ENCODE measurements at places on chromosomes 6 and 20.

- DNase-seq, result no peak
These were observed 37.0 kb downstream of the VSTM2L start for GRCh38 chr20:37939701-37940560.

DNA sequence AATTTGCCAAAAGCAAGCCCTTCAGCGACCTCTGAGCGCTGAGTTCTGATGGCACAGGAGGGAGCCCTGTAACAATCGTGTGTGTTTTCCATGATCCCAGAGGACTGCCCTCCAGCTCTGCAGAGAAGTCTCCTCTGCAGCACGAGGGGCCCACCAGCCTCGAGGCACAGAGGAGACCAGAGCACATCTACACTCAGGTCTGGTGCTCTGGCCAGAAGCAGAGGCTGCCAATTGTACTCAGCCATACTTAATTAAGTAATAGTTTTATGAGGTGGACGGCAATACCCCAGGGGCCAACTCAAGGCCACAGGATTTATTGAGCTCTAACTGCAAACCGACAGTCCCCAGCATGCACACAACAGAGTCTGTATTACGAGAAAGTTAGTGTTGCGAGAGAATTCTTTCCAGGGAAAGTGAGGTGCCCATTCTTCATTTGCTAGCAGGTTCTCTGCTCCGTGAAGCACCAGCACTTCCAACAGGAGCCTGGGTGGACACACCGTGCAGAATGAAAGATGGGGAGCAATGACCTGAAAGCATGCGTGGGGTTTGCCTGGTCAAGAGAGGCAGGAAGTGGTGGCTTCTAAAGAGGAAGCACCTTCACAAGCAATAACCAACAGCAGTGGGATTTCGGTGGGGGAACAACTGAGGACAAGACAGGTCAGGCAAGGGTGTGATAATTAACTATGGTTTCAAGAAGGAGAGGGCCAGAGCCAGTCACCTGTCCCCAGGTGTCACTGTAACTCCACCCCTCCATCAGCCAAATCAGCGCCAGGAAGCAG, 92.8 kb upstream of the FOXC1 start:
- DNase-seq, result no peak

GRCh38 chr6:37011656-37012378, 6.4 kb downstream of the FGD2 start:
- DNase-seq, result no peak

DNA sequence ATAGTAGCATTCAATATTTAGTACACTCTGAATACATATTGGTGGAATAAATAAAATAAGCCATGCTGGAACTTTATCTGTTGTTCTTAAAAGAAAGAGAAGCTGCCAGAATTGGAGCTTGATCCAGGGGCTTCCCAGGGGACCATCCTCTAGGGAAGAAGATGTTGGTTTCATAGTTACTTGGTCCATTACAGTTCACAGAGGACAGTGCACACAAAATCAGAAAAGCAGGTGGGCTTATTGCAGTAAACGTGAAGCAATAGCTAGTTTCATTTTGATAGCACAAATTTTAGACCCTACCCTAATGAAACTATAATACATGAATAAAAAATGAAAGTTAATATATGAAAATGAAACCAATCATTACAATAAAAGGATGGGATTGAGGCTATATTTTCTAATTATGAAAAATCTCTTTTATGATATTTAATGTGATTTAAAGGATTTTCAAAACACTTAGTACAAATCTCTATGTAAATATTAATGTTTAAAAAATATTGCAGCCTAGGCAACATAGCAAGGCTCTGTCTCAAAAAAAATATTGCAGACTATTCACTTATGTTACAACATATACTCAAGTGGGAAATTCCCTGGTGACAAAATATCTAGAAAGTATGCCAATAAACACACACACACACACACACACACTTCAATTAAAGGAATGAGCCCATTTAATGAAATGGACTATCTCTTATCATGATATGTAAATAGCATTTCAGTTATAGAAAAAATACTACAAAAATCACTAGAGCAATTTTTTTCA, 227.0 kb upstream of the MARCKS start:
- no peak for DNase-seq

DNA sequence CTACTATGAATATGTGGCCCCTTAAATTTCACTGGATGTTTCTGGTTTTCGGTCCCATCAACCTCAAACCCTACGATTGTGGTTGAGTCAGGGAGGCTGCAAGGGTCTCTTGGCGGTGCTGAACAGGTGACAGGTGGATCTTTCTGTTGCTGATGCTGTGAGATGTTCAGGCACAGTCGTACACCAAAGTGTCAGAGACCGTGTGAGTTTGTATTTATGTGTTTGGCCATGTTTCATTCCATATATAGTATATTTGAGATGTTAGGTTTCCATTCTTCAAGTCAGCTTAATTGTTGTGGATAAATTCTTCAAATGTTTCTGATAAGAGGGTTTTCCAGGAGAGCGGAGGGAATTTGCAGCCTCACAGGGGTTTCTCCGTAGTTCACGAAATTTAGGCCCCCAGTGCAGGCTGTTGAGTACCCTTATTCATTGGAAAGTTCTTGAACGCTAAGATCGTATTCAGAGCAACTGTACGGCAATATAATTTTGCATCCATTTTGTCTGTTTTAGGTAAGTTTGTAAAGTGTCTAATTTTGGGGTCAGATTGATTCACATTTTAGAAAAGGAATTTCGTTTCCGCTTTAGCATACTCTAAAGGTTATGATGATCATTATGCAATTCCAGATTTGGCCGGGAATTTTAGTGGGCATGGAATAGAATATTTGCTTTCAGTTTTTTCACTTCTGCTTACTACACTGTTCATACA, 1.2 kb downstream of the TAB2 start:
- DNase-seq, result no peak
